ENCODE measurements at places on chromosomes 2 and 18. TPM values are rescaled to one million over a fixed set of nuclear protein-coding genes. Genes with fewer than 3 reads are reported as not detected.

IL36RN gene
- total RNA-seq: not detected

WNT10A gene
- total RNA-seq: not detected

LHCGR gene
- total RNA-seq: 0.10 TPM

CREG2 gene
- not detected for total RNA-seq

GREB1 gene
- 8.2 TPM for total RNA-seq

IMPACT gene
- 20.5 TPM for total RNA-seq

THADA gene
- 12.1 TPM for total RNA-seq

REG3A gene
- total RNA-seq: not detected

MEP1B gene
- not detected for total RNA-seq

CIB4 gene
- total RNA-seq: not detected

GKN1 gene
- total RNA-seq: not detected

PTPRM gene
- total RNA-seq: 100 TPM

PSMA8 gene
- total RNA-seq: 0.20 TPM

CCDC74A gene
- 1.0 TPM for total RNA-seq

EML6 gene
- total RNA-seq: 0.59 TPM

CYS1 gene
- 3.0 TPM for total RNA-seq

TYW5 gene
- 2.5 TPM for total RNA-seq

KLHL30 gene
- total RNA-seq: 22.0 TPM

LIMS2 gene
- 274 TPM for total RNA-seq

ACSL3 gene
- 48.8 TPM for total RNA-seq

RGPD3 gene
- not detected for total RNA-seq

SPC25 gene
- 0.55 TPM for total RNA-seq

SPRED2 gene
- 12.8 TPM for total RNA-seq

RAX gene
- not detected for total RNA-seq

NEURL3 gene
- not detected for total RNA-seq
